Iris pigment epithelial cell (primary cell): ENCODE measurements at places on chromosomes 7 and 10.
A peak's percentile ranks its signal among the peaks of the same experiment; 100 is the strongest.

GRCh38 chr10:126087796-126088505 is 191.6 kb downstream of the FANK1 start:
- peak; percentile 71 for DNase-seq

DNA sequence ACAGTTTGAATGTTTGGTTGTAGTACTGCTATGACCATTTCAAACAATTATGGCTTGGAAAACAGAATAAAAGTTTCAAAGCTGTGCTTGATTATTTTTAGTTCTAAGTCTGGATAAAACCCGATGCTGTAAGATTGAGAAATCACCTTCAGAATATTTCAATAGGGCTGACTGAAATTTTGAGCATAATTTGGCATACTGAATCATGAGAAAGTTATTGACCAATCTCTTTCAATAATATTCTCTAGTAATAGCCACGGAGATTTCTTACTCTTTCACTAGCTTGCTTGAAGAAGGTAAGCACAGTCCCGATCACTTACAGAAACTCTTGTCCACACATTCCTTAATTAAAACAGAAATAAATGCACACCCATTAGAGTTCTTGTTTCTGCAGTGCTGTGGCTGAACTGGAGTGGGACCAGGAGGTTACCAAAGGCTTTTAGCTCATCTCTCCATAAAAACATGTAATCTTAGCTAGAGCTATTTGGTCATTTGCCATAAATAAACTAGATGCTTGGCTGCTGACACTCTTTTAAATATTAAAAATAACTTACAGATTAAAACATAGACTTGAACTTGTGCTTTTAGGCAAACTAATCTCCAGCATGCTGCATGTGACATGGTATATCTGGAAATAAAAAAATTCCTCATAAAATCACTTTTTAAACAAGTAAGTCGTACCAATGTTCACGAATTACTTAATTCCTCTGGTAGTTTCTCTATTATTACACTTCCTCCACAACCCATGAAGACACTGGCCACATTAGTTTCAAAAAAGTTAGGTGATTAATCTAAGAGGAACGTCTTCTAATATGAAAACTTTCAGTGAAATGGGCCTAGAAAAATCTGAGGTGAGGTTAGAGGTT is 97.8 kb downstream of the AGMO start:
- DNase-seq, result peak; percentile 33

- no peak for DNase-seq
Measured at GRCh38 chr10:128630787-128631252, 504.6 kb upstream of the MKI67 start.

DNA sequence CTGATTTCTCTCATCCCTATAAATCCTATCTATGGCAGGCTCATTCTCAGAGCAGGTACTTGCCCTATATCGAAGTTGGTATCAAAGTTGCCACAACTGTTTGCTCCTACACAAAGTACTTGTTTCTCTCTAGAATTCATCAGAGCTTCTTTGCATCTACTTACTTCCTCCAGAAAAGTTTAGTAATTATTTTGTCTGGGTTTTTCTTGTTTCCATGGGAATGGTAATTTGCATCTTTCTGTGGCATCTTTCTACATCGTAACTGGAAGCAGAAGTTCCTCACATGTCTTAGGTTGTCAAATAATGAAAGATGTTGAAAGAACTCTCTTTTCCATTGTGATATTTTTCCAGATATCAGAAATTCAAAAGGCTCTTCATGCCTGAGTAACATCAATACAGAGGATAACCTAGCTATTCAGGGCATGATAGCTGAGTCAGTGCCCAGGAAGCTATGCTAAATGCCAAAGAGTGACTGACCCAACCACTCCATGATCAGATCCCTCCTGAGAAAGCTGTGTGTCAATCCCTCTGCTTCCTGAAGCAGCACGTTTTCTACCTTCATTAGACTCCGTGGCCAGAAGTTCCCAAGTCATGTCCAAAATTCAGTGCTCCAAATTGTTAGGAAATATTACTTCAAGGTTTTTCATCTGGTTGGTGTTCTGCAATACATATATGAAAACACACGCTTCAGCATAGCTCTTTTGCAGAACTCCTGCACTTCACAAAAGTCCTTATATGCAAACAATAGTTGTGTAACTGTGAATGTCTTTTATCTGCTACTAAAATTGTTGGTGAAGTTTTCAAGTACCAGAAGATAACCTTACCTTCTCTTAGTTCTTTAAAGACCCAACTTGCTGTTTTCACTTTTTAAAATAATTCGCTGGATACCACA is 216.5 kb downstream of the VTI1A start:
- peak; percentile 85 for DNase-seq

DNA sequence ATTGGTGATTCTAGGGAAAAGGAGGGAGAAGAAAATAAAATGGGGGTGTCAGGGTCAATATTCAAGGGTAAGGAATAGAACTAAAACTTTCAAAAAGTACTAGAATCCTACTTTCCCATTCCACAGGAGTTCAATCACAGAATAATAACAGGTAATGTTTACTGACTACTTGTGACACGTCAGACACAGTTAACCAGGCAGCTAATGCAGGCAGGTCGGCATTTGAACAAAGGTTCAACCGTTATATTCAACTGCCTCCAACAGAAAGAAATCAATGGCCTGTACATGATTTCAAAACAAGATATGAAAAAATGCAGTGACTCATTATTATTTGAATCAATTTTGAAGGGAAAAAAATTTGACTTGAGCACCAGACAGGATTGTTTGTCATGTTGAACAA is 3.1 kb downstream of the ASB15 start:
- peak; percentile 25 for DNase-seq

DNA sequence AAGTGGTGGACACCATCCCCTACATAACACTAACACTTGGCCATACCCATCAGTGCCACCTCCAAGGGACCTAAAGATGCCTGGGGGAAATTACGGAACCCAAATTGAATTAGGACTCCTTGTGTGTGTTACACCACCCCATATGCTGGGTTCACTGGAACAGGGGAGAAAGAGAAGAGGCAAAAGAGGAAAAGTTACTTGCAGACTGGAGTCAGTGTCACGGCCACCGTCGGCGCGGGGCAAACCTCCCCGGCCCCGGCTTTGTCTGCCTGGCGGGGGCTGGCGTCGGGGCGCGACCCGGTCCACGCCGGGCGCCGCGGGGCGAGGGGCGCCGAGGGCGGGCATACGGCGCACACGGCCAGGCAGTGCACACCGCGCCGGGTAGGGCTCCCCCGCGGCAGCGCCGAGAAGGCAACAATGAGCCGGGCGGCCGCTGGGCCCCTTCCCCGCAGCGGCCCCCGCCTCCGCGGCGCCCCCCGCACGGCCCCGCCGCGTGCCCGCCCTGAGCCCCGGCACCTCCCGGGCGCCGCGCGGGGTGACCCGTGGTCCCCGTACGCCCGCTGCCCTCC is 171.1 kb downstream of the FAM107B start:
- no peak for DNase-seq

GRCh38 chr10:52599551-52600200 is 172.9 kb downstream of the MBL2 start:
- DNase-seq, result no peak

DNA sequence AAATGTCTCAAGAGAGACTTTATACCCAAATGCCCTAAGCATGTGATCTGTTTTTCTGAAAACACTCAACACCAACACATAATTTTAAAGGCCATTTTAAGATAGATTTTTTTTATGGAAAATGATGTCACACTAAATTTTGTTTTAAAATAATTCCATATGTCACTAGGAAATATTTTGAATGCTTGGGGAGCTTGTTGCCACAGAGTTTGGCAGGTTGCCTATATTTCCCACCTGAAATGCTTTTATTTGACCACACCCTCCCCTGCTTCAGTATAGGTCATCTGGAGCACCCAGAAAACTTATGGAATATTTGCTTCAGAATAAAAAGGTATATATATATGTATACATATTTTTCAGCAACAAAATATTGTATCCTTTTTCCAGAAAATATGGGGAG is 180.0 kb upstream of the ANK3 start:
- no peak for DNase-seq

- DNase-seq, result no peak
Measured at GRCh38 chr7:50275430-50275829, 29.1 kb upstream of the IKZF1 start.

DNA sequence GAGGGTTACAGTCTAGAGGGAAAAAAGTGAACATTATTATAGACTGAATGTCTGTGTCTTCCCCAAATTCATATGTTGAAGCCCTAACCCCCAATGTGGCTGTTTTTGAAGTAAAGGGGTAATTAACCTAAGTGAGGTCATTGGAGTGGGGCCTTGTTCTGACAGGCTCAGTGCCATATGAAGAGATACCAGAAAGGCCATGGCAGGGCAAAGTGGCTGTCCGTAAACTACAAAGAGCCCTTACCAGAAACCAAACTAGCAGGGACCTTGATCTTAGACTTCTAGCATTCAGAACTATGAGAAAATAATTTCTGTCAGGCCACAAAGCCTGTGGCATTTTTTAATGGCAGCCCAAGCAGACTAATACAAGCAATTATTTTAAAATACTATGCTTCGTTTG is 8.7 kb downstream of the TMEM209 start:
- DNase-seq, result no peak

- DNase-seq, result no peak
Measured at GRCh38 chr10:78210976-78211375, 177.3 kb downstream of the RPS24 start.

DNA sequence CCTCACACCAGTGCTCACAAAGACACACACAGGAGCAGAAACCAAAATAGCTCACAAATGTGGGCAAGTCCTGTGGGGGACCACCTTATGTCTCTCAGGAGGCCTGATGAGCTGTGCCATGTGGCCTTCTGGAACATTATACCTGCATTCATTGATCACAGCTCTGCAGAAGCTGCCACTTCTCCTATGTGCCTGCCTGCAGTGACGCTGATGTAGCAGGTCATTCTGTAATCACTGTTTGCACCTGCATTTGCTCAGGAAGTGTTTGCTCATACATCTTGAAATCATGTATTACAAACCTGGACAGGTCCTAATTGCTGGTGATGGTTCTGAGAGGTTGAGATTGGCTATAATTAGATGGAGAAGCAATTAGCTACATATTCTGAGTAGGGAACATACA is 310.2 kb downstream of the AUTS2 start:
- DNase-seq, result no peak

DNA sequence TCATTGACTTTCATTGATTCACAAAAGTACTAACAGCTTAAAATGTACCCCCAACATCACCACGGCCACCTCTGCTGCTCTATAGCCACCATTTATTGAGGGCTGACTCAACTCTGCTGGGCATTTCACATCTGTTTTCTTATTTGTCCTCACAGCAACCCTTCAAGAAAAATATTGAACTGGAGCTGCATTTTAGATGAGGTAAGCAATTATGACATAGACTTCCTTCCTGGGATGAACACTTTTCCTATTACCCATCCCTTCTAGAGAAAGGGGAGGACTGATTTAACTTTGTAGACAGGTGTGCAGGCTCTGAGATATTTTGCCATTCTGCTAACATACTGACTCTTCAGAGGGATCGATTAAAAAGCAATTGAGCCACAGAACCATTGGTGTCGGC is 217.4 kb downstream of the CACNA2D1 start:
- no peak for DNase-seq

DNA sequence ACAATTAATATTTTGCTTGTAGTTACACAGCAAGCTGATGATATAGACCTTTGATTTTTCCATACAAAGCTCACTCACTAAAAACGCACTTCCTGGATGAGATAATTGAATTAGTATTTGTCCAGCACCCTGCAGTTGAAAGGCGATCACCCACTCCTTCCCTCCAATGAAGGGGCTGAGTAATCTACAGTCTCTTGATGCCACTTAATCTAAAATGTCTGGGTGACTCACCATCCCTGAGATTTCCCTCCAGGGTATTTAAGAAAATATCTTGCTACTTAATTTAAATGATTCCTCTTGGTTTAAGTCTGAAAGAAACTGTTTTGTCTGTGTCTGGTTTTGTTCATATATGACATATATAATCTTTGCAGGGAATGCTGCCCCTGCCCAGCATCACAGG is 515.3 kb downstream of the GRID1 start:
- DNase-seq, result no peak

- DNase-seq, result no peak
Measured at GRCh38 chr10:24645784-24646183, 77.9 kb downstream of the ARHGAP21 start.

DNA sequence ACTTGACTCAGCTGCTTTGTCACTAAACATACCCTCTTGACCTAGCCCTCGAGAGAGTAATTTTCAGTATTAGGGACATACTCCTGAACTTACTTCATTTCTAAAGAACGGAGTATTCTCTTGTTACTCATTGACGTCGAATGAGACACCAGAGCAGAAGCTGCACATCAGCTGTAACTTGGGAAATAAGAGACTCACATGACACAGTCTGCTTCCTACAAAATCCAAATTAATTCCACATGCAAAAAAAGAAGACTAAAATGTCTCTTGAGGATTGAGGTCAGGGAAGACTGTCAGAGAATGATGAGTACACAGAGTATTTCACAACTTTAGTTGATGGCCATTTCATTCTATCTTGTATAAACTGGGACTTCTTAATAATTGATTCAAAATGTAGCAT is 114.7 kb upstream of the EGFR start:
- peak; percentile 92 for DNase-seq

- DNase-seq, result no peak
Measured at GRCh38 chr10:84541289-84541637, 212.9 kb downstream of the CCSER2 start.

- no peak for DNase-seq
Measured at GRCh38 chr7:40824461-40824860, 689.7 kb downstream of the SUGCT start.

DNA sequence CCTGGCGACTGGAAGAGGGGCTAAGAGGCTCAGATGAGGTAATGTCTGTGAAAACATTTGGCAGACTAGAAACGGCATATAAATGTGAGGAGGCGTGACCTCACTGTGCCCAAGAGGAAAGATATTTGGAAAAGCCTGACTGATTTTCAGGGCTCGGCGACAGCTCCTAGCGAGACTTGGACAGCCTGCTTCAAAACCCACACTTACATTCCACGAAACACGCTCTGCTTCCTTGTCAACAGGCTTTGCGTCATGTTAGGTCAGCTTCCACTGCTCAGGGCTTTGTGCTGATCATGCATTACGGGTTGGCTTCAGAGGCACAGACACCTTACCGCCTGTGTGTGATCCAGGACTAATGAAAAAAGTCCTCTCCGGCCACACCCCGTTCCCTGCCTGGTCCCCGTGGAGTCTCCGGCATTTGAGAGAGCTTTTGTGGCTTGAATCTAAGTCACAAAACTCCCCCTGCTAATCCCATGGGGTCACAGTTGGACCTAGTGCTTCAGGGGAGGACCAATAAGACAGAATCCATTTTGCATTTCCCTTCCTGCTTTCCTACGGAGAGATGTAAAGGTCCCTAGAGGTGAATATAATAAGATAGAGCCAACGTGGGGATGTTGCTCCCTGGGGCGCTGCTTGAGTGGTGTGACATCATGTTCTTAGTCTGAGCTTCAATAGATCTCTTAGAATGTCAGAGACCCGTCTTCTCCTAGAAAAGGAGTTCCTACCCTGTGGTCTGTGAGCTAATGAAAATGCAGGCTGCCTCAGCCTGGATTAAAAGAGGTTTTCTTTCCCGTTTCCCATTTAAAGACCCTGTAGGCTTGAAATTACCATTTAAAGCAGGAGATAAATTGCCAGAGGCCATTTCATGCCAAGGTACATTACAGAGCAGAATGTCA is 25.5 kb downstream of the FGFBP3 start:
- peak; percentile 55 for DNase-seq
